SK-N-SH (cell line): ENCODE measurements at places on chromosomes 7 and 10.

DNA sequence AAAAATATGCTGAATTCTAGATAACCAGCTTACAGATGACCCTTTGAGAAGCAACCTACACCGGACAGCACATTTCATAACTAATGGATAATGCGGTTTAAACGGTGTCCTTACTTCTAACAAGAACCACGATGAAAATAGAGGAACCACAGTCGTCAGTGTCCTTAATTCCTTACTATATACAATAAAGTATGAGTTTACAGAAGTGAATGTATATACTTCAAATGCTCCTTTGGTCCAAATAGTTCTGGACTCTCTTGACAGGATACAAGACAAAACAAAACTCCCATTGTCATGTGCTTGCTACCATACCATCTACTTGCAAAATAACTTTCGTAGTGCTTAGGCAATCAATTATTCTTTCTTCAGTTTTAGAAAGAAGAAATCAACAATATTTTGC is 2.4 kb downstream of the NAMPT start:
- no peak for DNase-seq
- H3K4me1 ChIP-seq, result peaks cover 12% of the 10 kb centered on the region; the same call in 1 of the 2 replicates
- no peaks in the 10 kb centered on the region for H3K27me3 ChIP-seq
- H3K27ac ChIP-seq, result no peak overlapping the region
- H3K4me3 ChIP-seq, result no peak overlapping the region

GRCh38 chr10:130689743-130690626 is 553.8 kb downstream of the GLRX3 start:
- H3K4me1 ChIP-seq, result peaks cover 8% of the 10 kb centered on the region; the same call in 1 of the 2 replicates
- no peak overlapping the region for H3K4me3 ChIP-seq
- no peak overlapping the region for H3K27ac ChIP-seq
- H3K27me3 ChIP-seq, result no peaks in the 10 kb centered on the region
- peak; percentile 64 for DNase-seq
- no peaks in the 10 kb centered on the region for H3K36me3 ChIP-seq

DNA sequence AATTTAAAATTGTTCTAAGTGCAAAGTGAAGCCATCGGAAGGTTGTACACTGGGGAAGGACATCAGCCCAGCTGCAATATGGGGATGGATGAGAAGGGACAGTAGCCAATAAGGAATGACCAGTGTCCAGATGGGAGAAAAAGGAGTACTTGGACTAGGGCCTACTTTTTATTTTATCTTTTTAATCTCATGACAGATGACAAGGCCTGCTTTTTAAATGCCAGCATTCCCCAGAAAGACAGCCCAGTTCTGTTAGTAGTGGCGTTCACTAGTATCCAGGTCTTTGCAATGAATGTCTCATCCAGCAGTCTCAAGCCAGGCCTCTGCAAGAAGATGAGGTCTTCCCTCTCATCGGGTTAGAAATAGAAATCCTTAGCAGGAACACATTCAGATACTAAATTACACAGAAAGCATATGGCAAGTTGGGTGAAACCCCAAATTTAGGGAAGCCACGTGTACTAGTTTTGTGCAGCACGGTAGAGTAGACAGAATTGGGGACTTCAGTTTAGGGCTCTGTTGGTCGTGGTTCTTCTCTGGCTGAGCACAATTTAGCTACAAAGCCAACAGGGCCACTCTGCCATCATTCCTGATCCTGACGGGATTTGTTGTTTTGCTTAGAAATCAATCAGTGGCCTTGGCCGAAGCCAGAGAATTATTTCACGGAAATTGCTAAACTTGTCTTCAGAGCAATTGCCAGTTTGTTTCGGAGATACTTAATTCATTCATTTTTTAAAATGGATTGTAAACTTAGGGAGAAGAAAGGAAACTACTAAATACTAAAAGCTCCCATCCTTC is 227.8 kb downstream of the ARHGAP21 start:
- DNase-seq, result peak; percentile 46
- no peak overlapping the region for H3K27ac ChIP-seq
- peaks cover 10% of the 10 kb centered on the region; the same call in 1 of the 2 replicates for H3K4me1 ChIP-seq
- no peak overlapping the region for H3K4me3 ChIP-seq
- H3K36me3 ChIP-seq, result peaks cover 3% of the 10 kb centered on the region; the same call in 1 of the 2 replicates

DNA sequence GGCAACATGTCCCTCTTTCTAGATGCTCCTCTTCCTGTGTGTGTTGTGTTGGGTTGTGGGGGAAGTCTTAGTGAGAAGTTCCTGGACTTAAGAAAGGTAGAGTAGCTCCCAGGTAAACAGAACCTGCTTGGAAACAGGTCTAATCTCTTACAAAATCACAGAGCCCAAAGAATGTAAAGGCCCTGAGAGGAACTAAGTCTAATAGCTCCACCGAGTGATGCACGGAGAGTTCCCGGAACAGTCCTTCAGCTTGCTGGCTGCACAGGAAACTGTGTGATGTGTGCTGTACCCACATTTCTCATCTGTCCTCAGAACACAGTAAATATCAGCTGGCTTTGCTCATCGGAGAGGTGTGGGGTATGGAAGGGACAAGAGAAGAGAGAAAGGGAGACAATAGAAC is 182.6 kb upstream of the LYZL1 start:
- no peaks in the 10 kb centered on the region for H3K36me3 ChIP-seq
- H3K27ac ChIP-seq, result no peak overlapping the region

DNA sequence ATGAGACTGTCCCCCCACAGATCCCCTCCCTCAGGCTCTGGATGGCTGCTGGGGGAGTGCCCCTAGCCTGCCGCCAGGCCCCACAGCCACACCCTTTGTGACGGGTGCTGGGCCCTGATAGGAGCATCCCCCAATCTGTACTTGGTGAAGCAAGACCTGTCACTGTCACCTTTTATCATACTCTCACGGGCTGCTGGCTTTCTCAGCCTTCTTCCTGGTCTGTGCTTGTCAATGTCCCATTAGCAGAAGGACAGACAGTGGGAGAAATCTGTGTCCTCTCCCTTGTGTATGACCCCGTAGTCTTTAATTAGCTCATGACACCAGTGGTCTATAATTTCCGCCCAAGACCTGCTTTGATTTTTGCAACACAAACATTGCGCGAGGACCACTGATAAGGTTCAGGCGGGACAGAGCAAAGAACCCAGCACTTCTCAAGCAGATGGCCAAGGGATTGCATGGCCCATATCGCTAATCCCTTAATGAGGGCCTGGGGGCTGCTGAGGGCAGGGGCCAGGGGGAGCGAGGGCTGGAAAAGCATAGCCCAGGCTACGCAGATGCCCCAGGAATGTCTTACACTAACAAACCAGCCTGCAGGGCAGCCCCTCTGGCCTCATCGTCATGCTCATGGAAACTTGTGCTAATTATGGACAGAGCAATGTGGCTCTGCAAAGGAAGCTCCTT is 127.8 kb downstream of the PTPN20 start:
- no peak overlapping the region for H3K4me3 ChIP-seq
- peaks cover 84% of the 10 kb centered on the region for H3K4me1 ChIP-seq
- peak overlapping the region; percentile 100; the same call in 1 of the 2 replicates for H3K27ac ChIP-seq

DNA sequence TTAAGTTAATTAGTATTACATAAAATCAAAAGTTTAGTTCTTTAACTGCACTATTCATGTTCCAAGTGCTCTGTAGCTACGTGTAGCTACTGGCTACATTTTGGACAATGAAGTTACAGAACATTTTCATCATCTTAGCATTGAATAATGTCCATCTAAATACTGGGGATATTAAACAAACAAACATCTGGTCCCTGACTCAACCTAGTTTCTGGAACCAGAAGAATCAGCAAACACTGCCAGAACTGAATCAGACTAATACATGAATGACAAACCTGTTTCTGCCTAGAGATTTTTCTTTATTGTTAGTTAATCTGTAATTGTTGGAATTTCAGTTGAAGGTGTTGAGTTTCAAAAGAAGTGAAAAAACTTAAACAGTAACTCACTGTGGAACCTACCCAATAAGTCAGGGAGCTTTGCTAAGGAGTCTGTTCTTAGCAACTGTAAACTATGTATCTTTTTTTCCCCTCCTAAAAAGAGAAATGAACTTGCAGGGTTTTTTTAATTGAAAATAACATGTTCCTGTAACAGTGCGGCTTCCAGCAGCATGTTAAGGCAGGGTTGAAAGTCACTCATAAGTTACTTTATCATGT is 58.3 kb downstream of the CDK13 start:
- no peaks in the 10 kb centered on the region; the same call in 1 of the 2 replicates for H3K4me1 ChIP-seq
- no peaks in the 10 kb centered on the region for H3K27me3 ChIP-seq
- no peak overlapping the region for H3K27ac ChIP-seq
- DNase-seq, result no peak

GRCh38 chr7:155343150-155343549 is 45.5 kb downstream of the INSIG1 start:
- no peak overlapping the region for H3K27ac ChIP-seq
- no peaks in the 10 kb centered on the region for H3K4me1 ChIP-seq
- peaks cover 29% of the 10 kb centered on the region for H3K27me3 ChIP-seq

GRCh38 chr10:131315344-131315743 is 3.8 kb upstream of the TCERG1L start:
- DNase-seq, result peak; percentile 69
- H3K27ac ChIP-seq, result no peak overlapping the region
- H3K27me3 ChIP-seq, result no peaks in the 10 kb centered on the region
- H3K36me3 ChIP-seq, result no peaks in the 10 kb centered on the region

GRCh38 chr10:7666253-7667023 is at the start of gene ITIH5:
Gene ITIH5 (minus strand): TSS chr10:7666966. CDS start chr10:7666892, 74 bp downstream.
- peak within 1 kb of the TSS; percentile 32; the same call in 1 of the 2 replicates for H3K4me3 ChIP-seq
- no peaks in the 10 kb centered on the region for H3K36me3 ChIP-seq
- peak; percentile 72 for DNase-seq

DNA sequence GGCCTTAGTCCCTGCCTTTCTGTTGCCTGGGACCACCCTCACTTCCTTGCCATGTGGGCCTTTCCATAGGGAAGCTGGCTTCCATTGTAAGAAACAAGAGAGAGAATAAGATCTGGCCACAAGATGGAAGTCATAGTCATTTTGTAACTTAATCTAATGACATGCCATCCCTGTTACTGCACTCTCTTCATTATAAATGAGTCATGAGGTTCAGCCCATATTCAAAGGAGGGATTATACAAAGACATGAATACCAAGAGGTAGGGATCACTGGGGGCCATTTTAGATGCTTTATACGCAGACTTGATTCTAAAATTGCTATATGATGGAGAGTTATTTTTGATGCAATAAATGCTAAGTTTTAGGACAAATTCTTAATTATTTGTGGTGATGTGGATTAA is 75.2 kb upstream of the CELF2 start:
- H3K27ac ChIP-seq, result no peak overlapping the region
- no peaks in the 10 kb centered on the region for H3K27me3 ChIP-seq
- no peaks in the 10 kb centered on the region for H3K4me1 ChIP-seq
- H3K36me3 ChIP-seq, result no peaks in the 10 kb centered on the region

DNA sequence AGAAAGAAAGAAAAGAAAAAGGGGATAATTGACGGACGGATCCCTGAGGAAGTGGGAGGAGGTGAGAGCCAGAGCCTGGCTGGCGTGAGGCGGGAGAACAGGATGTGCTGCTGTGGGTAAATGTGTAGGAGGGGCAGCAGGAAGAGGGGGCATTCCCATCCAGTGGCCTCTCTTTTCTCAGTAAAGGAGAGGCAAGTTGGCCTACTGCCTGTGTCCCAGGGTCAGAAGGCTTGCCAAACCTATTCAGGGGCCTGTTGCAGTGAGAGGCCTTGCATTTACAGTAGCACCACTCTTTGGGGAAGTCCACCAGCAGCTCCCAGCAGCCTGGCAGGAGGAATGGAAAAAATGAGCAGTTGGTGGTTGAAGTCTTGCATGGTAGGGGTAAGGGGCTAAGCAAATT is 26.6 kb upstream of the ASCC1 start:
- no peaks in the 10 kb centered on the region for H3K36me3 ChIP-seq
- no peak for DNase-seq
- H3K27ac ChIP-seq, result no peak overlapping the region
- no peak overlapping the region for H3K4me3 ChIP-seq
- H3K4me1 ChIP-seq, result peaks cover 8% of the 10 kb centered on the region; the same call in 1 of the 2 replicates

GRCh38 chr7:101985057-101985902 is 167.9 kb downstream of the CUX1 start:
- peaks cover 13% of the 10 kb centered on the region for H3K4me1 ChIP-seq
- peak; percentile 39 for DNase-seq
- H3K27me3 ChIP-seq, result no peaks in the 10 kb centered on the region
- H3K36me3 ChIP-seq, result no peaks in the 10 kb centered on the region
- H3K4me3 ChIP-seq, result no peak overlapping the region

- H3K4me1 ChIP-seq, result no peaks in the 10 kb centered on the region
- H3K27me3 ChIP-seq, result no peaks in the 10 kb centered on the region
- no peaks in the 10 kb centered on the region for H3K36me3 ChIP-seq
- H3K27ac ChIP-seq, result no peak overlapping the region
- H3K4me3 ChIP-seq, result no peak overlapping the region
- DNase-seq, result no peak
Measured at GRCh38 chr10:124045801-124046355, 47.5 kb downstream of the CHST15 start.

- no peaks in the 10 kb centered on the region for H3K4me1 ChIP-seq
- no peak overlapping the region for H3K27ac ChIP-seq
- no peak for DNase-seq
- peaks cover 5% of the 10 kb centered on the region for H3K36me3 ChIP-seq
- no peaks in the 10 kb centered on the region for H3K27me3 ChIP-seq
- H3K4me3 ChIP-seq, result no peak overlapping the region
Measured at GRCh38 chr7:1986366-1987083, 246.2 kb downstream of the MAD1L1 start.

DNA sequence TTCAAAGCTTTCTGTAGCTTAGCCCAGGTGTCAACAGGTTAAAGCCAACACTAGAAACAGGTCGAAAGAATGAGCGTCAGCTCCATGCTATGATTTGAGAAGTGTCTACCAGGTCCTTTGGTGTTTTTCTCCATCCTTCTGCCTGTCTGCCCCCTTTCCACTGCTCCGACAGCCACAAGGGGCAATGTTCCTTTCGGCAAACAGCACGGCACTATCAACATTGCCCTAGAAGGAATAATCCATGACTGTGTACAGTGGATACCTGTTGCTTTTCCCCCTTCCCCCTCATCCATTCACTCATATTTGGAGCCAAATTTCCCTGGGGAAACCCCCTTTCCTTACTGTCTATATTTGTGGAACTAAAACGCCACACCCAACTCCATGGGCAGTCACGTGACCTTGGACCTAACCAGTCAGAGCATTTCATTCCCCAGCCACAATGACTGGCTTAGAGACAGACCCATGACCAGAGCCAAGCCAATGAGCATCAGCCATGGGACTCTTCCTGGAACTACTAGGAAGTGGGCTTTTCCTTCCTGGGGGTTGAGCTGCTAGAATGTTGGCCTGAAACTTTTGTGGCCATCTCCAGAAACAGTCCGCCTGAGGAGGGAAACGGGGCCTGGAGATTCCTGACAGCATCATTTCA is 51.5 kb downstream of the AFAP1L2 start:
- H3K27me3 ChIP-seq, result no peaks in the 10 kb centered on the region; the same call in 1 of the 2 replicates
- H3K27ac ChIP-seq, result no peak overlapping the region
- H3K4me1 ChIP-seq, result no peaks in the 10 kb centered on the region
- H3K36me3 ChIP-seq, result no peaks in the 10 kb centered on the region

DNA sequence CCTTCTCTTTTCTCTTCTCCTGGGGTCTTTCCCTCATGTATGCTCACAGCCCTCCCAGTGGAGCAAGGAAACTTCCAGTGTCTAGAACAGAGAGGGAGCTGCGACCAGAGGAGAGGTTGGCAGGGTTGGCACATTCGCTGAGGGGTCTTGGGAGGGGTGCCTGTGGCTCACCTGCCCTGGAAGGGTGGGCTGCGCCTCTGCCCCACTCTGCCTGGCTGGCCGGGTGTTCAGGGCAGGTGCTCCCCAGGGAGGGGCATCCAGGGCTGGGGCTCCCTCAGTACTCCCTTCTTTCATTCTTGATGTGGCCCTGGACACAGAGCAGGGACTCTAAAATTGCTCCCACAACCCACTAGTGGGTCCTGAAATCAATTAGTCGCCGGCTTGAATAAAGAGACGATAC is 16.9 kb downstream of the SHH start:
- H3K27ac ChIP-seq, result no peak overlapping the region
- H3K4me1 ChIP-seq, result no peaks in the 10 kb centered on the region
- no peak overlapping the region for H3K4me3 ChIP-seq
- DNase-seq, result peak; percentile 39
- H3K27me3 ChIP-seq, result peaks cover 49% of the 10 kb centered on the region
